ENCODE measurements at places on chromosomes 5 and 9.
A peak's percentile ranks its signal among the peaks of the same experiment; 100 is the strongest.

DNA sequence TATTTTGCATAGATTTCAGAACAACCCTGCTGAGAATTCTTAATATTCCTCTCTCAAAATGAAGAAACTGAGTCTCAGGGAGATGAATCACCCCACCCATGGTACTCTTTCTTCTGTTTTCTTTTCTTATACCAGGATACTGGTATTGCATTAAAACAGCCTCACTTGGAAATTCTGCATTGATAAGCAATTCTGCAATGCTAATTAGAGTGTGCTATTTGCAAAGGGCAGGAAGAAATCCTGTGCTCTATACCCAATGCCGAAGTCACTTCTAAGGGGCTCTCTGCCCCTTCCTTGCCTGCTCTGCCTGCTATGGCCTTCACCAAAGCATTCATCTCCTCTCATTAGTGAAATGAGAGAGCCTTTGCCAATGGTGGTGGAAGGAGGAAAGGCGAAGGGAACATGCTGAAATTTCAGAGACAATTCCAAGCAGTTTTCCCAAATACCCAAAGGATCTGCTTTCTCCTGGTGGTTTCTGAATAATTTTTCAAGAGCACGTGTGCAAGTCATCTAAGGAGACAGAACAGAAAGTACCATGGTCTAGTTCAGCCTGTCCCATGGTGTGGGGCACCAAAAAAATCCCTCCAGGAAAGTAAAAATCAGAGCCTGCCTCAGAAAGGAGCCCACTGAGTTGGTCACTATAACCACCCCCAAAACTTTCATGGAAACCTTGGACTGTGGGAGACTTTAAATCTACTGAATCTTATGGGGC, 156.5 kb downstream of the PAPPA start:
- no peak for DNase-seq

DNA sequence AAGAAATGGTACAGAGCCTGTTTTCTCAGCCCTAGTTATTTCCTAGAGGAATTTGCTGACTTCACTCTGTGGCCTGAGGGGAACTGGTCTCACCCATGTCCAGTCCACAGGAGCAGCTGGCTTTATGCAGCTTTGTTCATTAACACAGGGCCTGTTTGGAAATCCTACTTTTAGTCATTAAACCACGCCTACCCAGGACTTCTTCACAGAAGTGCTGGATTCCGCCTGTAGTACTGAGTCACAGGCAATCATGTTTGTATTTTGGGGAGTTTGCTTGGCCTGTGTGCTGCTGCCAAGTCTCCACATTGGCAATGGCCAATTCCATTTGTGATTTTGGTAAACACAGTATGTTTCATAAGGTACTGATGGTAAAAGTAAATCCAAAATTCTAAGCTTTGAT, 52.8 kb downstream of the CTNND2 start:
- no peak for DNase-seq

DNA sequence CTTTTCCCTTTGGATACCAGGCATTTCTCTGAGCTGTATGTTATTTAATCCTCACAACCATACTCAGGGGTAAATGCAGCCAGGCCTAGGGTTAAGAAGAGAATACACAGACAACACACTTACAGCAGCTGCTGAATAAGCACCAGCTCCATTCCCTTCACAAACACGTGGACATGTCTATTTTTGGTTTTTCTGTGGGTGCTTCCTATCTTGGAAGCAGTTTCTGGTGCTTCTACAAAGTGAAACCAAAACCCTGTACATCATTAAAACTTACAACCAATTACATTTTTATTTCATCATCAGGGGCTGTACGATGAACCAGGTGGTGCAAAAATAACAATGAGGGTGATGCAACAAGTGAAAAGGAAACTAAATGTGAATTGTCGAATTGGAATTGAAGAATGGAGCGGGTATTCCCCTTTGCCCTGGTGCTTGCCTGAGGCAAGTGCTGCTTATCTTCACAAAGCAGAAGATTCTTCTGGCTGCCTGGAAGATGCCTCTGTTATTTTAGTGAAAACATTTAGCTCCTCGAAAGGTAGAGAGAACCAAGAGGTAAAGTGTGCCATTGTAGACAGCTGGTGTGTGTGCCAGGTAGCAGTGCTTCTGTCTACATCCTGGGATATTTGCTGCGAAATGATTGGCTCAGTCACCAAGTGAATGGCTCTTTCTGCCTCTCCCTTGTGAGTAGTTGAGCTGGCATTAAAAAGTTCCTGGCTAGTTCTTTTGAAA, 18.6 kb upstream of the IFNB1 start:
- DNase-seq, result peak; percentile 70

- peak; percentile 70 for DNase-seq
These were observed 148.4 kb downstream of the MAPKAP1 start for GRCh38 chr9:125558453-125559092.

DNA sequence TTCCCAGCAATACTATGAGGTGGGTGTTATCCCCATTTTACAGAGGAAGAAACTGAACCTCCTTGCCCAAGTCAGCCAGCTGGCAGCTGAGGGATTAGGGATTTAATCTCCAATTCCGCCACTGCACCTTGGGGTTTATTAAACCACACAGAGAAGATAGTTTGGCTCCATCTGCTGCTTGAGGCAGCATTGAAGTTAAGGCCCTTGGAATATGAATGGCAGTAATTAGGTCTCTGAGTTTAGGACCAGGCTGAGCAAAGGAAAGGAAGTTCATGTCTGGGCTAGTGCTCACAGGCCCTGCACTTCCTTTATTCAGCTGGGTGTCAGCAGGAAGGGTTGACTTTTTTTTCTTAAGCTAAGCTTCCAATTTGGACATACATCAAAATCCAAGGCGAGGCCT, 86.9 kb upstream of the GDNF start:
- no peak for DNase-seq

DNA sequence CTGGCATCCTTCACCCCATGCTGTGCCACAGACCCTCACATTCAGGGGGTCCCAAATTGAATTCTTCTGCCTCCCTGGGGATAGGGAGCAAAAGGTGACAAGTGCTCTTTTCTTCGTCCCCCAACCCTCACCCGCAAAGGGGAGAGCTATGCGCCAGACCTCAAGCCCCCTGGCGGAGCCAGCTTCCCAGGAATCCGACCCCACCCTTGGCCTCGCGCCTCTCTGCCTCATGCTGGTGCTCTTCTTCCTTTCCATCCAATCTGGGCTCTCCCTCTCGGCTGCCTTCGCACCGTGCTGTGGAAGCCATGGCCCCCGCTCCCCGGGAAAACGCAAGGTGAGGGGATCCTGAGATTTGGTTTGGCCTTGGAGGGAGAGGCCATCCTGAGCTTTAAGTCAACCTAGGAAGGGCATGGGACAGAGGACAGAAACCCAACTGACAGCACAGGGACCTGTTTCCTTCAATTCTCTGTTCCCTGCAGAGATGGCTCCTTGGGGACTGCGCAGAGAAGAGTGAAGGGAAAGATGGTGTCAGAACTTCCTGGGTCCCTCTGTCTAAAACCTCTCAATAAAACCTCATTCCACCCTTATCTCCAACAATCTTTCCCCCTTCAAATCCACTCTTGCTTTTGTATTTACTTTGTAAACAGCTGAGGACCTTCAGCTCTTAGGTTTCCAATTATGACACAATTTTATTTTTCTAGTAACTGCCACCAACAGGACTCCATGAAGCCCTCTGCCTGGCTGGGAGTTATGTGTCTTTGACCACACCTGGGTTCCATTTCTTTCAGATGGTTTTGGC, 36.3 kb upstream of the CRB2 start:
- DNase-seq, result no peak

GRCh38 chr9:108211411-108211955, 644.3 kb downstream of the ACTL7B start:
- DNase-seq, result no peak

DNA sequence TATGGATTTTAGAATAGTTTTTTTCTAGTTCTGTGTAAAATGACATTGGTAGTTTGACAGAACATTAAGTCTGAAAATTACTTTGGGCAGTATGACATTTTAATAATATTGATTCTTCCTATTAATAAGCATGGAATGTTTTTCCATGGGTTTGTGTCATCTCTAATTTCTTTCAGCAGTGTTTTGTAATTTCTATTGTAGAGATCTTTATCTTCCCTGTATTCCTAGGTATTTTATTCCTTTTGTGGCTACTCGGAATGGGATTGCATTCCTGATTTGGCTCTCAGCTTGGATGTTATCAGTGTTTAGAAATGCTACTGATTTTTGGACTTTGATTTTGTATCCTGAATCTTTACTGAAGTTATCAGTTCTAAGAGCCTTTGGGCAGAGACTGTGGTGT, 420.4 kb downstream of the KIAA0825 start:
- DNase-seq, result no peak

DNA sequence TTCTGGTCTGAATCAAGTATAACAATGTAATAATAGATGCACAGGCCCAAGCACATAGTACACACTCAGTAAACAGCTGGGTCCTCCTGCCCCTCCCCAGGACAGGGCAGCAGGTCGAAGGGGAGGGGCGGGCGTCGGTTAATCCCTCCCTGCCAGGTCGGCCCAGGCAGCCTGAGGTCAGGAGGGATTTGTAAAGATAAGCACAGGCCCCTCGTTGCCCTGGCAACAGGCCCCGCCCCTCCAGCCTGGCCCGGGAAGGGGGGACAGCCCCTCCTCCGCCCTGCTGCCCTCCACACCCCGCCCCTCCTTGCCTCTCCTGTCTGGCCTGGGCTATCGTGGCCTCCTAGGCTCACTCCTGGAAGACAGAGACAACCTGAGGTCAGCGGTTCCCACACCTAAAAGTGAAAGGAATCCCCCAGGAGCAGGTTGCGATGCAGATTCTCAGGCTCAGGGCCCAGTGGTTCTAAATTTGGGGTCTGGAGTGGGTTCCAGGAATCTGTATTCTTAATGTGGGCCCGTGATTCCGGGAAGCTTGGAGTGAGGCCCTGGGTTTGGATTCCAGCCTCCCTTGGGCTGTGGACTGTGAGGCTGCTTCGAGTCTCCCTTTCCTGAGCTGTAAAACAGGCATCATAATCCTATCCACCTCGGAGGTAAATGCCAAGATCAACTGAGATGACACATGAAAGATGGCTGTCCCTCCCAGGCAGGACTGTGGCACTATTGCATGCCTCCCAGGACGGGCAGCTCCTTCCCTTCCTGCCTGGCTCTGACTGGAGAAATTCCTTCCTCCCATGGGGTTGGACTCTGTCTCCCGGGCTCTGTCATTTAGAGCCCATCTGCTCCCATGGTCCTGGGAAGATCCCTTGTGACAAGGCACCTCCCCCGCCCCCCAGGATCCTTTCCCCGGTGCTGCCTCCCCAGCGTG, 4.4 kb downstream of the CRB2 start:
- DNase-seq, result peak; percentile 33

- no peak for DNase-seq
These were observed 90.1 kb downstream of the GOLPH3 start for GRCh38 chr5:32083981-32084430.

GRCh38 chr5:148653291-148653835, 964 bp downstream of the HTR4 start:
- no peak for DNase-seq

DNA sequence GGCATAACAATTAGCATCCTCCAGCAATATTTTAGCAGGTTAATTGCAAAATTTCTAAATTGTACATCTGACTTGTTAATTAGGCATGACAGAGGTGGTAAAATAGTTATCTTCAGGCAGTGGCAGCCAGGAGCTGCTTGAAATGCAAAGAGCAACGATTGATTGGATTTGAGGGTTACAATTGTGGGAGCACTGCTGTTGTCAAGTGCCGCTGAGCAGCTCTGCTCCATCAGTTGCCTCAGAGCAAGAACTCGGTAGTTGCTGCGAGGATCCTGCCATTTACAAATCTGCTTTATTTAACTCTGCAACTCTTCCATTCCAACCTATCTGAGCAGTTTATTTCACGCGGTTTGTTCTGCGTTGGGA, 12.6 kb downstream of the PBX3 start:
- no peak for DNase-seq

DNA sequence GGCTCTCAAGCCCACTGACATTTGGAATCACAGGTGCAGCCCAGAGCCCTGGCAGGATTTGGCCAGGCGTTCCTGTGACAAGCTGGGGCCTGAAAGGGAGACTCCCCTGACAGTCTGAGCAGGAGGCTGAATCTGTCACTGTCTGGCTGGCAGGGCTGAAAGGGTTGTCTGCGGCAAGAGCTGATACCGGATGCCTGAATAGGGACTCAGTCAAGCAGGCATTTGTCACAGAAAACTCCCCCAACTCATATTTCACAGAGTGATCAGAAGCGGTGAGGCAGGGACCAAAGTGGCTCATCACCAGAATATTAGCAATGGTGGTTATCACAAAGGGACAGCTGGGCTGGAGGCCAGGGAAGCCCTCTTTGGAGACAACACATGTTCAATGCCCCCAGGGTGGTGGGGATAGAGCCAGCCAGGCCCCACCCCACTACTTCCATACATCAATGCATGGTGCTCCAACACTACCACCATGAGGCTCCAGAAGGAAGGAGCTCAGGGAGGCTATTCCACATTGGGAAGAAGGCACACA, 295.5 kb downstream of the DTWD2 start:
- no peak for DNase-seq

DNA sequence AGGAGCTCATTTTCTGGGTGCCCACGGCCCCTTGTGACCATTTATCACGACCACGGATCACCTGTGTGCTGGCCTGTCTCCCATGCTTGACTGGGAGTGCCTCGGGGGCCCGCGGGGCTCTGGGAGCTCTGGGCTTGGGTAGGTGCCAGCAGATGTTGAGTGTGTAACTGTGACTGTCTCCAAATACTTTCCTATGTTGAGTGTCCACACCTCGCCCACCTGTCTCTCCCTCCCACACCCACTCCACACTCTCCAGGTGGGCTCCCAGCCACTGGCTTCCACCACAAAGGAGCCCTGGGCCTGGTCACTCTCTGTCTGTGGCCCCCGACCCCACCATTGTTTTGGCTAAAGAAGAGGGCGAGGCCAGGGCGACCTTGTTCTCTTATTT, 196.4 kb downstream of the CDK5RAP2 start:
- no peak for DNase-seq

GRCh38 chr9:75754080-75754479, 136.4 kb upstream of the PCSK5 start:
- no peak for DNase-seq

- DNase-seq, result peak; percentile 41
These were observed 1.2 kb upstream of the GCNT4 start for GRCh38 chr5:75053304-75054133.

DNA sequence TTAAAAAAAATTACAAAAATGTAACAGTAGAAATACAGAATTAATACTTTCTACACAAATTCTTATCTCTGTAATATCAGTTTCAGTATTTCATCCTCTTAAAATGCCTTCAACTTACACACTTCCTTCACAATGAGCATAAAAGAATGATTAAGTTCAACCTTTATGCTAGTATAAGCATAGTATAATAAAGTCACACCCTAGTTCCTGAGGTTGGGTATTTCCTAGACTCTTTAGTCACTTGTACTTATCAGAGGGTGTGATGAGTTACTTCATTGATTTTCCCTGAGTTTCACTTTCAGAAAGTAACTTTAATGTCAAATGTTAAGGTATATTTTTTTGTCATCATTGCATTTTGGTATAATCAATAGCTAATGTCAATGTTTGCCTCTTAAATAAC, 302.4 kb downstream of the PDE4D start:
- DNase-seq, result peak; percentile 68

- no peak for DNase-seq
These were observed 774.8 kb downstream of the KCTD16 start for GRCh38 chr5:144945503-144945902.

GRCh38 chr5:134791580-134791979, 33.0 kb downstream of the DDX46 start:
- no peak for DNase-seq

GRCh38 chr5:74549384-74549783, 91.1 kb downstream of the ENC1 start:
- DNase-seq, result no peak

- DNase-seq, result no peak
These were observed 595.9 kb downstream of the DNAH5 start for GRCh38 chr5:13348568-13348967.
